T-helper 1 cell treated with Interleukin-12 subunit alpha and Interleukin-12 subunit beta and Interleukin-4 antibody, amounts not matched to agents 30 ng/mL and 1 ng/mL, for 36 hours (primary cell): ENCODE measurements at places on chromosomes 1 and 21. TPM values are rescaled to one million over a fixed set of nuclear protein-coding genes. Genes with fewer than 3 reads are reported as not detected.

The OSCP1 gene
- 0.41 TPM in 1 of 2 replicates, not detected in the other for total RNA-seq

The TPTE gene
- not detected in 2 replicates for total RNA-seq

The PDC gene
- not detected in 2 replicates for total RNA-seq

The IVL gene
- not detected in 2 replicates for total RNA-seq
